NCI-H460 (cell line): ENCODE measurements at places on chromosomes 13 and 19.

DNA sequence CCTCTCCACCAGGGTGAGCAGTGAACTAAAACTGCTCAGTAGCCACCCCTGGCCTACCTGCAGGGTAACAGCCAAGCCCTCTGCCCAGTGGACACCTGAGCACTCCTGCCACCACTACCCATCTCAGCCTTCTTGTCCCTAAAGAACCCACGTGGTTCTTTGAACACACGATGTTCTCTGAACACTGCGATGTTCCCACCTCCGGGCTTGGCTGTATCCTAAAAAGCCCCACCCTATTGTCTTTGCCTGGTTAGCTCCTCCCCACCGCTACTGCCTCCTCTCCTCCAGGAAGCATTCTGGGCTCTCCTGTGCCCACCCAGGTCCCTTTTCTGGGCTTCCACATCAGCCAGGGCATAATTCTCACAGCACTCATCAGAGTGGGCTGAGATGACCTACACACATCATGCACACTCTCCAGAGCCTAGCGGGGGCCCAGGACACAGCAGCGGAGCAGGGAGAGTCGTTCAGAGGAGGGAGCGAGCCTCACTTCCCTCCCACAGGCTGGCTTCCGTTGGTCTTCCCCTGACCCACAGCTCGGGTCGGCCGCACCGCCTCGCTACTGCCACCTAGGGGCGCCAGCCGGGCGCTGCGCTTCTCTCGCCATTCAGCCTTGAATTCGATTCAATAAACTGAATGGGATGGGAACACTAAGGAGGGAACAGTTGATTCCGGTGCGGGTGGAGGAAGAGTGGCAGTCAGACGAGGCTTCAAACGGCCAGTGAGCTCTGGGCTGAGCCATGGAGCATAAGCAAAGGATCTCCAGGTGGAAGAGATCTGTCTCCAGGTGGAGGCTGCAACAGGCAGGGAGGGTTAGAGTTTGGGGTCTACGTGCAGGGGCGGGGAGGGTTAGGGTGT, 3.2 kb downstream of the ELAVL1 start:
- peak; percentile 58 for DNase-seq

GRCh38 chr19:2717638-2718541, 3.3 kb downstream of the DIRAS1 start:
- DNase-seq, result no peak

DNA sequence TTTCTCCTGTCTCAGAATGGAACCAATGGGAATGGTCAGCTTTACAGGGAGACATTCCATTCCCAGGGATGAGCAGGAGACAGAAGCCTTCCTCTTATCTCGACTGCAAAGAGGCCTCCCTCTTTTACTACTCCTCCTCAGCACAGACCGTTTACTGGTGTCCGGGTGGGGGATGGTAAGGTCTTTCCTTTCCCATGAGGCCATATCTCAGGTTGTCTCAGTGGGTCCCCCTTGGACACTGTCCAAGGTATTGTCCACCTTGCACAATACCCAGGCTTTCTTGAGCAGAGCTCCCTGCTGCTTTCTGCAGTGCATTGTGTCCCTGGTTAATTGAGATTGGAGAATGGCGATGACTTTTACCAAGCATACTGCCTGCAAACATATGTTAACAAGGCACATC, 7.5 kb upstream of the ZNF808 start:
- no peak for DNase-seq

DNA sequence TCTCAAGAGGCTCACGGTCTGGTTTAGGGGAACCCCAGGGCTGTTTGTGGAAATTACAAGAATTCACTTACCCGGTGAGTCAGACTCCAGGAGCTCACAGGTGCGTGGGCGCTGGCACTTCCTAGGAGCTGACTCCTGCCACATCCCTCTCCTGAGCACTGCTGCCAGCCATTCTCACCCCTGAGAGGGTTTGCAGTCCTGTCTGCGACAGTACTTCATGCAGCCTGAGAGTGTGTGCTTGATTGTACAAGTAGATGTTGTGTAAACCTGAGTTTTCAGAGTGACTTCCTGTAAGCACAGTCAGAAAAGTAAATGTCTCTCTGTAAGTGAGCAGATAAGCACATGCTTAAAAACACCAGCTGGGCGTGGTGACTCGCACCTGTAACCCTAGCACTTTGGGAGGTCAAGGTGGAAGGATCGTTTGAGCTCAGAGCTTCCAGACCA, 8.1 kb downstream of the MRPL4 start:
- DNase-seq, result no peak

DNA sequence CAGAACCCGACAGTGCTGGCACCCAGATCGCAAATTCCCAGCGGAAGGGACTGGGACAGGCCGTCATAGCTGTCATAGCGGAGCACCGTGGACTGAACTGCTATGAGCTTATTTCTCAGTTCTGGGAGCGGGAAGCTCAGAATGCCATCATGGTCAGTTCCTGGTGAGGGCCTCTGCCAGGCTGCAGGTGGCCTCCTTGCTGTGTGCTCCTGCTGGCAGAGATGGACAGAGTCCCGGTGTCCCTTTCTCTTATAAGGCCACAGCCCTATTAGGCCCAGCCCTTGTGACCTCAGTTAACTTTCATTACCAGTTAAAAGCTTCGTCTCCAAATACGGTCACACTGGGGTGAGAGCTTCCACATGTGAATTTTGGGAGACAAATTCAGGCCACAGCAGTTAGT, 4.6 kb downstream of the ZNF444 start:
- no peak for DNase-seq

DNA sequence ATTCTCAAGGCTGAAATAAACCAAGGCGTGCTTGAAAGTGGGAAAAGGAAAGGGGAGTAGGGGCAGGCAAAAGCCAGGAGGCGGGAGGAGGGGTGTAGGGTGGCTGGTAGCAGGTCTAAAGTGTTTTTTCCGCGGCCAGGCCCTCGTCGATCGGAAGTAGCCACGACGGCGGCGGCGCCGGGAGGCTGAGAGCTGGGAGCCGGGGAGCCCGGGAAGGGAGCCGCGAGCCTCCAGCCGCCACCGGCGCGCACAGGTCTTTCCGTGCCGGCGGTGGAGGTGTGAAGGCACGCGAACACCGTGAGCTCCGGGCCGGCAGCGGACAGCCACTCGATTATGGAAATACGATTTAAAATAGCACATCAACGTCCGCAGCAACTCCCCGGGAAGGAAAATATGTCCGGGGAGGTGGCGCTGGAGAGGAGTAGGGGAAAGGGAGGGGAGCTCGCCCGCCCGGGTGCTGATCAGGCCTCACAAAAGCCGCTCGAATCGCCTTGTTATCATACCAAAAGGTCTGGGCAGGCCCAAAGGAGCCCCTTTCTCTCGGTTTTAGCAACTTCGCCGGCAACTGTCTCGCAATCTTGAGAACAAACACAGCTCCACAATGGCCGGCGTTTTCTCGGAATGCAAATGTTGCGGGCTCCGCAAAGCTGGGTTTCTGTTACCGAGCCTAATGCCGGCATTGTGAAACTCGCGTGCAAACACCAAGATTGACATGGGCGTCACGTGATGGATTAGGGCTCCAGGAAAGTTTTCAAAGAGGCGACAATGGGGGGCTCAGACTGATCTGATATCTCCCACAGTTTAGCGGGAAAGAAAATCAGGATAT, 2.9 kb upstream of the PCDH8 start:
- no peak for DNase-seq

- no peak for DNase-seq
These were observed 12.2 kb downstream of the WIZ start for GRCh38 chr19:15437355-15438123.

DNA sequence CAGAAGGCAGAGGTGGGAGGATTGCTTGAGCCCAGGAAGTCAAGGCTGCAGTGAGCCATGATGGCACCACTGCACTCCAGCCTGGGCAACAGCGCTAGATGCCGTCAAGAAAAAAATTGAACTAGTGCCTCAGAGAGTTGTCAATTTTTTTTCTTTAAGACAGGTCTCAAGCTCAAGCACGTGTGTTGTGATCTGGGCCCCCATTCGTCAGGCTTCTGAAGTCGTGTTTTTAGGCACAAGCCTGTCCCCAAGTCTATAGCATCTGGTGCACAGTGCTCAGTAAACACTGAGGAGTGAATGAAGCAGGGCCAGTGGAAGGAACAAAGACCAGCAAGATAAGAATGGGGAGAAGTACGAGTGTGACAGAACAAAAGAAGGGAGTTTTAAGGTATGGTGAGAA, 23.7 kb upstream of the LAMP1 start:
- no peak for DNase-seq

- no peak for DNase-seq
These were observed 27.5 kb downstream of the RASA3 start for GRCh38 chr13:114104655-114105520.

- no peak for DNase-seq
These were observed 73.4 kb upstream of the FLT1 start for GRCh38 chr13:28568286-28568685.

- no peak for DNase-seq
These were observed 4.0 kb upstream of the ZNF43 start for GRCh38 chr19:21839976-21840375.

GRCh38 chr13:32121316-32121715, 89.7 kb downstream of the FRY start:
- DNase-seq, result no peak

GRCh38 chr19:2458054-2458453, 1.3 kb upstream of the LMNB2 start:
- no peak for DNase-seq

DNA sequence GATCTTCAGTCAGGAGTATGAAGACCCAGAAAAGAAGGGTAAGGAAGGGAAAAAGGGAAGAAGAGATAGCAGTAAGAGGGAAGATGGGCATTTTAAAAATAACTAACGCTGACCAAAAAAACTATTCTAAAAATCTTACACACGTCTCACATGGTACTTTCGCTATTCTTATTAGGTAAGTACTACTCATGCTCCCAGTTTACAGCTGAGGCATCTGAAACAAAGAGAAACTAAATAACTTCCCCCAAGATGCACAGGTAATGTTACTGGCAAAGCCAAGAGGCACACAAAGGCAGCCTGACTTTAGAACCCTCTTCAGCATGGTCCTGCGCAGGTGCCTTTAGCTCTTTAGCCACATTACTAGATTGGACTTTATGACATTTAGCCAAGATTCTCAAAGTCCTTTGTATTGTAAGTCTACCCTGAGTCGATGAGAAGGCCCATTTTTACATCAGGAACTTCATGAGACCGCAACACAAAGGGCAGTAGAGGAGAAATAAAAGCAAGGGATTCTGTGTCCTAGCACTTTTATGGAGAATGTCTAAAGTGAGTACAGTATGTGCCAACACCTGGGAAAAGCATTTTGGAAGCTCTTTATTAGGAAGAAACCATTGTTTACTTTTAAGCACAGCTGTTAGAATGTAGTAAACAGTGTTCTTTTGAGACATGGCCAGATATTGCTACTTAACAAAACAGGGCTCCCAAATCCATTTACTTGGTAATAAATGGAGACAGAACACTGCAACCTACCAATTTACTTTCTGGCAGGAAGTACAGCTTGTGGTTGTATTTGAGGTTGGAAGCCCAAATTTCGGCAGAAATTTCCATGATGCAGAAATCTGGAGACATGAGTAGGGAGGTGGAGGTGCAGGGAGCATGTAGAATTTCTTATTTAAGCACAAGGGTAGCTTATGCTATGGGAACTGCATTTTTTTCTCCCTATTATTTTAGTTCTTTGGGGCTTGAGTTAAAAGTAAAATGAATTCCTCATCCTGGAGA, 250.7 kb downstream of the KCTD12 start:
- no peak for DNase-seq

- no peak for DNase-seq
These were observed 143.4 kb downstream of the DLEU7 start for GRCh38 chr13:50699874-50700663.

DNA sequence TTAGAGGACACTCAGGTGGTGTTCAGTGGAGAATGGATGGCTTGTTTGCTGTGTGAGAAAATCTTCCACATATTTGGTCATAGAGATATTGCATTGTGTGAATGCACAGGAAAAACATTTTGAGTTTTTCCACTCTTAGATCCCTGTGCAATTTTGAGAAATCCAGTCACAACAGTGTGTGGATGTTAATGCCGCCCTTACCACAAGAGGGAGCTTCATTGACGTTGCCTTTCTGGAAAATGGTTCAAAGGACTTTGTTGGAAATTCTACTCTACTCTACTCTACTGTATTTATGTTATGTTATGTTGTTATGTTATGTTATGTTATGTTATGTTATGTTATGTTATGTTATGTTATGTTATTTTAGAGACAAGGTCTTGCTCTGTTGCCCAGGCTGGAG, 13.4 kb downstream of the ZNF20 start:
- no peak for DNase-seq

DNA sequence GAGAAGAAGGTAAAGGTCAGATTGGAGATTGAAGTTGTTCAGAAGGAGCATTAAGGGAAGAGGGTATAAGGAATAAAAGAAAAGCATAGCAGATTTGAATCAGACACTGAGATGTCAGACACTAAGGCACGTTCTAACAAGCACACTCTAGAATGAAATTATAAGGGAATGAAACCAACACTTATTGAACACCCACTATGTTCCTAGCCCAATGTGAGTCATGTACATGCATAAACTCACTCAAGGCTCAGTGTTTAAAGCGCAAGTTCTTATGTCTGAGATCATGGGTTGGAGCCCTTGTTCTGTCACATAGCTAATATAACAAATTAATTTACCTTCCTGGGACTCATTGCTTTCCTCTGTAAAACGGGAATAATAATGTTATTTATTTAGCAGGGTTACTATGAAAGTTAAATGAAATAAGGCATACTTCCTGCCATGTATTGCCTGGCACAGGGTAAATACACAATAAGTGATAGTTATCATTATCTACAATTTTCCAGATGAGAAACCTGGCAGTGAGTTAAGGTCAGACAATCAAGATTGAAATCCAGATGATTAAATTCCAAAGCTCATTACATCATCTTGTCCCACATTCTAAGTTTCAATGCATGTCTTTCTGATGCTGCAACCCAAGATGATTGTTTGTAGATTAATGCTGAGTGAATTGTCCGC, 68.3 kb upstream of the DACH1 start:
- DNase-seq, result no peak

GRCh38 chr19:42111384-42111783, 20.9 kb downstream of the POU2F2 start:
- DNase-seq, result no peak

GRCh38 chr13:114219392-114219791, 15.3 kb upstream of the CDC16 start:
- no peak for DNase-seq

DNA sequence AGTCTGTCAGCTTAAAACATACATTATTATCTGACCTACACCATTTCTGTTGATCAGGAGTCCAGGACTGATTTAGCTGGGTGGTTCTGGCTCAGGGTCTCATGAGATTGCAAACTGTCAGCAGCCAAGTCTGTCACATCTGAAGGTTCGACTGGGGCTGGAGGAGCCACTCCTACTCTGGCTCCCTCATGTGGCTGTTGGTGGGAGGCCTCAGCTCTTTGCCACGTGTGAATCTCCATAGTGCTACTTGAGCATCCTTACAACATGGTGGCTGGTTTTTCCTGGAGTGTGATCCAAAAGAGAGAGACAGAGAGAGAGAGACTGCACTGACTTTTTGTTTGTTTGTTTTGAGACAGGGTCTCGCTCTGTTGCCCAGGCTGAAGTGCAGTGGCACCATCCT, 63.6 kb upstream of the NFIC start:
- DNase-seq, result no peak

- DNase-seq, result no peak
These were observed 7.1 kb downstream of the ARID3A start for GRCh38 chr19:932648-933552.
